ENCODE measurements at places on chromosomes 7 and 10.

DNA sequence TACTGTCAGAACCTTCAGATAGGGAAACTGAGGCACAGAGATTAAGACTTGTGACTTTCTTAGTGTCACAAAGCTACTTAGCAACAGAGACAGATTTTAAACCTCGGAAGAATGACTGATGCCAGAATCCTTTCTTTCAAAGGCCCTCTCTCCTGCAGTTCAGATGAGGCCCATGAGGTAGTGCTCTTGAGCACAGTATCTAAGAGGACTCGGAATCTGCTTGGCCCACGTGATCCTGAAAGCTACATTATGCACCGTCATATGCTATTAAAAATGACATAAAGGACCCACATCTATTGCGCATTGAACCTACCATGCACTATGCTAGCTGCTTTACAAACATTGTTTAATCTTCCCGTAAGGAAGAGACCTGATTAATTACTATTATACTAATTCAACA is 355.9 kb downstream of the SFMBT2 start:
- DNase-seq, result no peak

- no peak for DNase-seq
These were observed 33.8 kb upstream of the ZFAND2A start for GRCh38 chr7:1193593-1194424.

DNA sequence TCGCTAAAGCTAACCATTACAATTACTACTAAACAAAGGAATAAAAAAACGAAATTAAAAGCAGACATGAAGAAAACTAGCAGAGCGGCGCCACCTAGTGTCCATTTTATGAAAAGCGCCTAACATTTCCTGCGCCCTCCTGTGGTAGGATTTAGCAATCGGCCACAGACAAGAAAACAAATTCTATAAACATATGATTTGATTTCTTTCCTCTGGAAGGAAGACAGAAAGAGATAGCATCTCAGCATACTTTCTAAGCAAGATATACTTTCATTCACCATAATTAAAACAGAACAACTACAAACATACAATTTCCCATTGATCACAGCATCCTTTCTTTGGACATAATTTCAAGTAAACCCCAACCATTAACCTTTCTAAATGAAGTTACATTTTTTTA is 337.7 kb upstream of the NPVF start:
- DNase-seq, result peak; percentile 51

- no peak for DNase-seq
These were observed 74.2 kb downstream of the COL13A1 start for GRCh38 chr10:69875856-69876255.

- no peak for DNase-seq
These were observed 7.3 kb downstream of the UNCX start for GRCh38 chr7:1239803-1240516.

DNA sequence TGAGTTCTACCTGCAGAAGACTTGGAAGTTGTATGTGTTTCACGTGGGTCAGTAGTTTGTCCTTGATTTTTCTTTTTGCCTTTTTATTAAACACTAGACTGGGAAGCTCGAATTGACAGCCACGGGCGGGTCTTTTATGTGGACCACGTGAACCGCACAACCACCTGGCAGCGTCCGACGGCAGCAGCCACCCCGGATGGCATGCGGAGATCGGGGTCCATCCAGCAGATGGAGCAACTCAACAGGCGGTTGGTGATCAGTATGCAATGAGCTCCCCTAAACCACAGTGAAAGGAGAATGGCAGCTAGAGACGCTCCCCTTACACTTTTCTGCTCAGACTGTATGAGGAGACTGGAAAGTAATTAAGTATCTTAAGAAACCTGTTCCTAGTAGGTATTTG is 126.7 kb upstream of the STK17A start:
- no peak for DNase-seq

All from T-helper 9 cell (primary cell).